Activated CD4-positive, alpha-beta T cell treated with anti-CD3 and anti-CD28 coated beads, Interleukin-2, amount 10 ng/mL, durations not matched to agents 24 days and 14 days (primary cell): ENCODE measurements at places on chromosomes 4 and X.
A peak's percentile ranks its signal among the peaks of the same experiment; 100 is the strongest.

DNA sequence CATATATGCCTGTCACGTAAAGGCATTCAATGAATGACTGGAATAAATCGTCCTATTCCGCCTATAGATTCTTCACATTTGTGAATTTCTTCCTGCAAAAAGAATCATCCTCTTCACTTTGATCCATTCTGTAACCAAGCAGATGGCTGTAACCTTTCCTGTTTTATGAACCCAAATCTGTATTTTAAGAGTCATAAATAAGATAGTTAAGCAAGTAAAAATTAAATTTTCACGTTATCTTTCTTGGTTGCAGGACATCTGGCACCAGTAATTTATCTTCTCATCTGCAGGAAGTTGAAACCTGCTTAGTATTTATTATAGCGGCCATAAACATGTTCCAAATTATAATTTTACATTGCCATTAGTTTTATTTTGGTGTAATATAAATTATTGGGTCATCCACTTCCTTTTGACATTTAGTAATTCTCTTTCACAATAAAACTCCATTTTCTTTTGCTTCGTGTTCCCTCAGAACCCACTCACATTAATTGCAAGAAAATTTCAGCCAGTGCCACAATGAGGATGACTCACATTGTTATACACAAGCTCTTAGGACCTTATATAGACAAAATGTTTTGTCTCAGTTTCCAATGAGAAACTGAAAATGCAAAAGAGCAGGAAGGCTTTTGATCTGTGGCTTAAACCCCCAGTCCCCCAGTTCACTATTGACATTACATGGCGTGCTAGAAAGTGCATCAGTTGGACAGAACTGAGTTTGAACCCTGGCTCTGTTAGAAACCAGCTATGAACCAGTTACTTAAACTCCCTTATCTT lies 51.1 kb downstream of the TMEM156 start:
- peak; percentile 73 for DNase-seq

GRCh38 chr4:87046121-87046551 lies 111.3 kb downstream of the AFF1 start:
- DNase-seq = no peak

DNA sequence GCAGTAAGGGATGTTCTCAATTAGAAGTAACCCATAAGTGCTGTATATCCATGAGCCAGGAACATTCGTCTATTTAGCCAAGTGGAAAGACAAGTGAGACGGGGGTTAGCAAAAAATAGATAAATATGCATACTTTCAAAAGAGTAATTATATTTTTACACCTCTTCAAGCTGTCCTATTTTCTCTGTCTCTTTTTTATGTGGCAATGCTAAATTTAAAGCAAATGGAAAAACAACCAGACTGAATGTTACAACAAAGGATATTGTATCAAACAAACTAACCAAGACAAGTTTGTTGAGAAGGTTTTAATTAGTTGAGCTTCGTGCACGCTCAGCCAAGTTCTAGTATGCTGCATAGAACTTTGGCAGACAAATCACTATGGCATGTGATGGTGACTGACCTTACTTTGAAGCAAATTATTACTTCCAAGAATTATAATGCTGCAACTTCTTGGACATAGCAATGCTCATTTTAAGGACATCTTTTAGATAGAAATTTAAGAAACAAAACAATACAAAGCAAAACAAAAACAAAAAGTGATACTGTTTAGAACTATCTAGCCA lies 61.4 kb upstream of the TMEM150C start:
- no peak for DNase-seq

GRCh38 chrX:4484266-4484665 lies 770.8 kb upstream of the PRKX start:
- DNase-seq = no peak

GRCh38 chr4:182206916-182207315 lies 36.3 kb upstream of the TENM3 start:
- DNase-seq = no peak

DNA sequence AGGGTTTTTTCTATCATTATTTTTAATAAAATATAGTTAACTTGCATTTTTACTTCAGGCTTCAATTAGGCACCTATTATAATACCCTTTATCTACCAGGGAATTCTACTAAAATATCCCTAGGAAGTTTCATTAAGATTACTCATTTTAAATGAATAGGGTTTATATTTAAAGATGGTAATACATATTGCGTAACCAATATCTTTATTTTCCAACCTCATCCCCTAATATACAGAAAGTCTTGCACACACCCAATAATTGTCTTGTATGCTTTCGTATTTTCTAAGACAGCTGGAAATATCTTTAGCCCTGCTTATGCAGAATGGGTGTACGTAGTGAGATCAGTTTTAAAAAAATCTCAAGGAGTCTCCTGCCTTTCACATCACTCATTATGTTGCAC lies 1186.8 kb downstream of the TECRL start:
- DNase-seq = no peak

GRCh38 chrX:106874075-106874474 lies 29.1 kb downstream of the RIPPLY1 start:
- DNase-seq = no peak

DNA sequence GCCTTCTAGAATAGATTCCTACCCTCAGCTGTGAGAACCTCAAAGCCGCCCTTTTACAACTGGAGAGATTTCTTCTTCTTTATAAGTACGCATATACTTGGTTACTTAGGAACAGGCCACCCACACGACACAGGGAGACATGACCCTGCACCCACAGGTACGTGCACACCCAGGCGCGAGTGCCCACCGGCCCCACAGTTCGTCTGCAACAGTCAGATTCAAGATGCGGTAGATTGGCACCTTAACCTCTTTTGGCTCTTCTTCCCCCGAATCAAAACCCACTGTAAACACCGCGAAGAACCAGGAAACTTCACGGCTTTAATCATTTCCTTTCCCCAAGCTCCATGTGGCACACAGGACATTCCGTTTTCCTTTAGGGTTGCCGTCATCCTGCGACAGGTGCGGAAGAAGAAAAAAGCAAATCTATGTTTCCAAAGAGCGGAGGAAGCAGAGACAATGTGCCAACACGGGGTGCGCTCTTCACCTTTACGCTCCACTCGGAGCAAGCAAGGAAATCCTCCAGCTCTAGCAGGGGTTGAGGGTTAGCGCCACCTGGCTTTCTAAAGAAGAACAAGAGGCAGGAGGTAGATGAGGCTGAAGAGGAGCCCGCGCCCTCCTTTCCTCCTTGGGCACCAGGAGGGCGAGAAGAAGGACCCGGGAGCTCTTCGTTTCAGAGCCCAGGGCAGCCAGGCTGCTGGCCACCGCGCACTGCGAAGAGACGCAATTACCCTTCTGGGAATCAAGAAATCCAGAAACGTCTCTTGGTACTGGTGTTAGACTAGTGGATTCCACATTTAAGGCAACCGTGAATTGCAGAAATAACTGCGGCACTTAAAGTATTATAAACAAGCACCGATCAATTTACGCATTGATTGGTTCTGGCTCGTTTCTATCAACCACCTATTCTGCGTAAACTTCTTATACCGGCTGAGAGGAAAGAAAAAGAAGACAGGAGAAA lies 35.7 kb downstream of the HAND2 start:
- DNase-seq = peak; percentile 90

DNA sequence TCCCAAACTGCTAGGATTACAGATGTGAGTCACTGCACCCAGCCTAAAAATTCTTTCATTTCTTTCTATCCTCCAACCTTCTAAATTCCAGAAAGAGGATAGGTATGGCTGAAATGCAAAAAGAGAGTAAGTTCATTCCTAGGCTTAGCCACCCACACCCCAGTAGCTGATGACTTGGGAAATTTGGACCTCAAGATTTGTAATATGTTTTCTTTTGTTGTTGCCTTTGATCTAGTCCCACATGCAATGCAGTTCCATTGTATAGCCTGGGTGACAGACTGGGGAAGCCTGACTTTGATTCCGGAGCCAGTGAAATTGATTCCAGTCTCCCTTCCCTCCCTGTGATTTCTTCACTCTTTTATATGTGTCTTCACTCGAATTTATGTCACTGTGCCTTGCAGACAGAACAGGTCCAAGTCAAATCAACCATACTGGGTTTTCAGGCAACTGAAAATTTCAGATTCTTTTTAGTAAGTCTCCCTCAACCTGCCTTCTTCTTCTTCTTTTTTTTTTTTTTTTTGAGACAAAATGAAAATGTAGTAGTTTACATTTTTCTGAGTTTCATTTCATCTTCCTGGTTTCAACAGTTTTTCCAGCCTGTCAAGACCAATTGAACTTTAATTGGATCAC lies 176.2 kb upstream of the RBPJ start:
- DNase-seq = no peak

DNA sequence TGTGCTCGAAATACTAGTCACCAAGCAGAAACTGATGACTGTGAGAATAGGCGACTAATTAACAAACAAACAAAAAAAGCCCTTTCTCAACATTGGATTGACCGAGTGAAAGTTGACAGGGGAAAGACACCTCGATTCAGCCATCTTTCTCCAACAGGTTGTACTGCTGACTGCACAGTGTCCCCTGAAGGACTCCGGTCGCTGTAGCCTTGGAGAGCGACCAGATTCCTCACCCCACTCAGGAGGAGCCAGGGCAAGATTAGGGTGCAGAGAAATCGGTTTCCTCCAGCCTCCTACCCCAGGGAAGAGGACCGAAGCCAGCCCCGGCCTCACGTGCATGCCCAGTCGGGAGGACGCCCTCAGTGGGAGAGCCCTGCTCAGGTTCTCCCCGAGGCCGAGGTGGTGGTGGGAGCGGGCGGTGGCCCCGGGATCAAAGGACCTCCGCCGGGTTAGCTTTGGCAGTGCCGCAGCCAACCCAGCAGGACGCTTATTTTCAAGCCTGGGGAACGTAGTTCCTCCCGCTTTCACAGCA lies 1.1 kb upstream of the RAP1GDS1 start:
- DNase-seq = no peak

DNA sequence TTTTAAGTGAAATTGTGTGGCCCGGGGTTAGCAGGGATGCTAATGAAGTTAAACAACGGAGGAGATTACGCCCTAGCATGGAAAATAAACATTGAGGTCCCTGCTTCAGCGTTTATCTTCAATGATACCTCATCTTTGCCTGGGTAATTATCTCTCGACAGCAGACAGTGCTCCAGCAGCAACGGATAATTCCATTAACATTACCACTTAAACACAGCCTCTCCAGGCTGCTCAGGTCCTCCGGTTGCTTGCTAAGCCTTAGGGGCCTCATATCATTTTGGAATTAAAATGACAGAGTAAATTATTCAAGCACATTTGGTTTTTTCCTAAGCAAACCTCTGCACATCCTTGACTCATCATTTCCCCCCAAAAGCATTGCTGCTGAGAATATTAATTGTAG lies 281.5 kb upstream of the KLF3 start:
- DNase-seq = no peak

- no peak for DNase-seq
Measured at GRCh38 chrX:2934715-2935710, 5.9 kb upstream of the ARSD start.

- DNase-seq = peak; percentile 80
Measured at GRCh38 chr4:140052050-140052449, 101.9 kb downstream of the MAML3 start.

GRCh38 chr4:1511441-1512041 lies 105.3 kb upstream of the NKX1-1 start:
- no peak for DNase-seq

GRCh38 chr4:179836179-179837075 lies 2394.2 kb upstream of the AGA start:
- no peak for DNase-seq

- no peak for DNase-seq
Measured at GRCh38 chr4:155694100-155694785, 27.6 kb downstream of the GUCY1A1 start.

GRCh38 chrX:7115557-7115956 lies 32.0 kb upstream of the STS start:
- no peak for DNase-seq

DNA sequence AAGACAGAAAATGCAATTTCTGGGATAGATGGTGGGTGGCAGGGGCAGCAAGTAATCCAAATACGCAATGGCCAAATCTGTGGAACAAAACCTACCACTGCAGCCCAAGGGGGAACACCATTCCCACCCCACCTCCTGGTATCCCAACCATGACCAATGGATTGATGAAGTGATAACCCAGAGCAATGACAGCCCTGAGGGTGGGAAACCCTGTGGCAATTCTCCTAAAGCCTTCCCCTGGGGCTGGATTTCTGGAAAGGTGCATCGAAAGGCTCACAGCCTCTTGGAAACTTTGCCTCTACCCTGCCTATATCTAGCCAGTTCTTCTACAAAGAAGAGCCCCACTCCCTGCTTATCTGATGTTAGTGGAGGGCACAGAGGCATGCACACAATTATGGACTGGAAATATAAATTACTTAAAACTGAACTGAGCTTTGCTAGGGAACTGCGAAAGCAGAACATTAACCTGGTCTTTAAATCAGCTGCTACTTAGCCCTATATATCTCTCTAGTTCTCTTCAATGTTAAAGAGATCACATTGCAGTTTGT lies 59.9 kb upstream of the TXK start:
- no peak for DNase-seq

DNA sequence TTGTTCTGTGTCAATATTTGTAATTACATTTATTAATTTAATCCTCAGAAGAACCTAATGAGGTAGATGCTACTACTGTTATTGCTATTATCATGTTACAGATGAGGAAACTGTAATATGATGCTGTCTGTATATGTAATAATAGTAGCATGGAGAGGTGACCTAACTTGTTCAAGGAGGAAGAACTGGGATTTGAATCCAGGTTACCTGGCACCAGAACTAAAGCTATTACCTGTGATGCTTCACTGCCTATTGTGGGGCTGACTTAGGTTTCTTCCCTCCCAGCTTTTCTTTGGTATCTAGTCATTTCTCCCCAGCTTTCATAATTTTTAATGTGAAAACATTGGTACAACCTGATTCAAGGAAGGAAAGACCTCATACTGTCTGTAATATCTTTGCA lies 43.6 kb downstream of the RAPGEF2 start:
- no peak for DNase-seq

DNA sequence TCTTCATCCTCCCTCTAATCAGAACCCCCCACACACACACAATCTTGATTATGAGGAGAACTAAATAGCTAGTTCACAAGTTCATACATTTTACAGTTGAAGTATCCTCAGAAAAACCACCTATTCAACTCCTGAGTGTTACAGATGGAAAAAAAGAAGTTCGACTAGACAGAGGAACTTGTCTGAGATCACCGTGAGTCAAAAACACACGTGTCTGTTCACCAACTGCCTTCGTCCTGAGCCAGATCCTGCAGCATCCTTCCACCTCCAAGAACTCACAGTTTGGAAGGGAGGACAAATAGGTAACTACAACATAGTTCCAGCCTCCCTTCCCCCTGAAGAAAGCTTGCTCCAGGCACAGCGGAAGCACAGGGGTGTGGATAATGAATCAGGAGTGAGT lies 19.0 kb upstream of the IRAK1 start:
- no peak for DNase-seq

GRCh38 chrX:63513825-63514568 lies 162.9 kb upstream of the SPIN4 start:
- no peak for DNase-seq
